ENCODE measurements at places on chromosomes 2 and 18.

- no peak for DNase-seq
Measured at GRCh38 chr2:195304310-195304709, 352.7 kb upstream of the SLC39A10 start.

DNA sequence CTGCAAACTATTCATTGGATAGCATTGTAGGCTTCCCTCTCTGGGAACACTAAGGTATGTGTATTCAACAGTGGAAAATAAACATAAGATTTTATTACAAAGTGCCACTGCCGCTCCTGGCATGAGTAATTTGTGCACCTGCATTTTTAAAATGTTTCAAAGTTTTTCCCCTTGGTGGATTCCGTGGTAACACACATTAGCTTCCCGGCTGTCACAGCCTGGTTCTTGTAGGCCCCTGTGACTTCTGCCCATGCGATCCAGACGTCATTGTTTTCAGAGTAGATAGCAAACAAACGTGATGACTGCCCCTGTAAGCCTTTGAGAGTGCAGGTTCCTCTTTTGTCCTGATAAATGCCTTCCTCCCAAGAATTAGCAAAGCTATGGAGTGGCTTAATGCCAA lies 421.0 kb downstream of the ZNF521 start:
- no peak for DNase-seq

- no peak for DNase-seq
Measured at GRCh38 chr2:86821842-86822241, 31.1 kb upstream of the CD8A start.

DNA sequence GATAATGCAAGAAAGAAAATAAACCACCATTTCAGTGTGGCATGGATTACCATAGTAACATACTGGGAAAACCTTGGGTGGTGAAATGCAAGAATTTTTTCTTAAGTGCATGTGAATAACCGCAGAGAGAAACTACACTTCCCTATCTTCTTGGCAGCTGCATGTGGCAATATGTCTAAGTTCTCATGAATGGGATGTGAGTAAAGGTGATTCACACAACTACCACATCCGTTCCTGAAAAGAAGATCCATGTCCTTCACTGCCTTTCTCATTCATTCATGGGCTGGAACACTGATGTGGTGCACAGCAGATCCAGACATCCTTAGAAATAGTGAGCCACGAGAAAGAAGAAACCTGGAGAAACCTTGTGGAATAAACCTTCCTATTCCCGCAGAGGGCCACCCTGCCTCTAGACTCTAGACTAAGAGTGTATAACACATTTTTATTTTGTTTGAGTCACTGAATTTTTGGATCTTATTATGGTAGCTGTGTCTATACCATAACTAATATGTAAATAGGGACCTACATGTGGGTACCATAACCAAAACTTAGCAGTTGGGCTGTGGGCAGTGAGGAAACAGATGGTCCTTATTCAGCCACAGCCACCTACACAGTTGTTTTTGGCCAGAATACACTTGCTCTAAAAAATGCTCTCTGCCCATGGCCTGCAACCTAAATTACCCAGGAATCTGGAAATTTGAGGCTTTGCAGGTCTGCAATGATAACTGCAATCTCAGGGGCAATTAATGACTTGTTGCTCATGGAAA lies 573.3 kb downstream of the LRP1B start:
- no peak for DNase-seq

GRCh38 chr2:9781252-9781651 lies 62.0 kb upstream of the TAF1B start:
- no peak for DNase-seq

DNA sequence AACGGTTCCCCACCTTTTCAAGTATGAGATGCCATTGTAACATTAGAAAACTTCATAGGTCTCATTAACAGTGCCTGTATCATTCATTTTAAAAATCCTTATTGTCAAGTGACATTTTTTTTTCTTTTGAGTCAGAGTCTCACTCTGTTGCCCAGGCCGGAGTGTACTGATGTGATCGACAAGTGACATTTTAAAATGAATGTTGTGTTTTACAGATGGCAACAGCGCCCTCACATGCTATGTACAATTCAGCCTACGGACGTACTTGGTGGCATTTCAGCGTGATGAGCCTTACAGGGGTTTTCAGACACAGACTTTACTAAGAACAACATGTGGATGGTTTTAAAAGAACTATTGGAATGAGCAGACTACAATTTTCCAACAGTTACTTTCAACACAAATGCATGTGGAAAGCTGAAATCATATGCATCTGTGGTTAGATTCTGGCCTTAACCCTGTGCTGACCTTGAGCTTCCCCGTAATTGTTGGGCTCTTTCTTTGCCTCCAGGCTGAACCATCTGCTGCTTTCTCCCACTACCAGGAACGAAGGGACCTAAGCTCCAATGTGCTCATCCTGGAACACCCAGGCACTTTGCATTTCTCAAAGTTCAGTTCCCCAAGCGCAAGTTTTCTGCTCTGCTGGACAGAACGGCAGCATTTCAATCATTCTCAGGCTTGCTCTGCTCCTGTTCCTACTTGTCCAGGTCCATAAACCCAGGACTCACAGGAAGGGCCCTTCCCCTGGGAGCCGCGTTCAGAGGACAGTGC lies 119.9 kb upstream of the NDUFV2 start:
- DNase-seq: peak; percentile 13

GRCh38 chr2:73232403-73233153 lies 461 bp downstream of the PRADC1 start:
- no peak for DNase-seq

DNA sequence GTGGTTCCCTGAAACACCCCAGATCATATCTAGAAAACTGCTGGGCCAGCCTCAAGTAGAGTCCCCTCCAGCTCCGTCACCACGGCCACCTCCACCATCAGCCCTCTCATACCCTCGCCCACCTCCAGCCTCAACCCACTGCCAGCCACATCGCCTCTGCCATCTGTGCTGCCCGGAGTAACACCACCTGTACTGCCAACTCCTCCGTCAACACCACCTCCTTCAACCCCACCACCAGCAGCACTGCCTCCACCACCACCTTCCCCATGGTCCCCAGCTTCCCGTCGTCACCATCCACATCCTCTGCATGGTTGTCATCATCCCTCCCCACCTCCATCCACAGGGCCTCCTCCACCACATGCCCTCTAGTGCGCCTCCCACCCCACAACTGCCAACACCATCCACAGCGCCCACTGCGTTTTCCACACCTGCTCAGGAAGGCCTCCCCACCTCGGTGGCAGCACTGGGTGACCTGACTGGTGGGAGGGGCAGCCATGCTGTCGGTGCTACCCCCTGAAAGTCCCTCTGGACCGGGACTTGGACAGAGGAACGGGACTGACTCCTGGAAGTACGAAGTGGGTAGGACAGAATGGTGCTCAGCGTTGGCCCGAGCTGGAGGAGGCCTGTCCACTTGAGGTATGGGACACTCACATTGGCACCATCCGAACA lies 1.6 kb downstream of the SNED1 start:
- no peak for DNase-seq

DNA sequence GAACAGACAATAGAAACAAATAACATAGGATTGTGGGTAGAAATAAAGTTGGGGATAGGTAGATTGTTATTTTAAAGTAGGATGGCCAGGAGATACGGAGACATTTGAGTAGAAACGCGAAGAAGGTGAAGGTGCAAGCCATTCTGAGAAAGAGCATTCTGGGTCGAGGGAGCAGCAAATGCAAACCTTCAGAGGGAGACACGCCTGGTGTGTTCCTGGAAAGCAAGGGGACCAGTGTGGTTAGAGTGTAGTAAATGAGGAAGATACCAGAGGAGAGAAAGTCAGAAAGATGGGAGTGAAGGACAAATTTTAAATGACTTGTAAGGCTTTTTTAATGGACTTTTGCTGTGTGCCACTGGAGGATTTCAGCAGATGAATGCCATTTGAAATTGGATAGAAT lies 1.7 kb downstream of the CYP20A1 start:
- DNase-seq: no peak

DNA sequence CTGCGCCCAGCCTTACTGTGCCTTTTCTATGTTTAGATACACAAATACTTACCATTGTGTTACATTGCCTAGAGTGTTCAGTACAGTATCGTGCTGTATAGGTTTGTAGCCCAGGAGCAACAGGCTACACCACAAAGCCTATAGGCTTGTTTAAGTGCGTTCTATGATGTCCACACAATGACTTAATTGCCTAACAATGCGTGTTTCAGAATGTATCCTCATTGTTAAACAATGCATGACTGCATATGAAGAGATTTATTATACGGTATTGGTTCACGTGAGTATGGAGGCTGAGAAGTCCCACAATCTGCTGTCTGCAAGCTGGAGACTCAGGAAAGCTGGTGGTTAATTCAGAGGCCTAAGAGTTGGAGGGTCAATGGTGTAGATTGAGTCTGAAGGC lies 46.1 kb upstream of the MGAT4A start:
- no peak for DNase-seq

DNA sequence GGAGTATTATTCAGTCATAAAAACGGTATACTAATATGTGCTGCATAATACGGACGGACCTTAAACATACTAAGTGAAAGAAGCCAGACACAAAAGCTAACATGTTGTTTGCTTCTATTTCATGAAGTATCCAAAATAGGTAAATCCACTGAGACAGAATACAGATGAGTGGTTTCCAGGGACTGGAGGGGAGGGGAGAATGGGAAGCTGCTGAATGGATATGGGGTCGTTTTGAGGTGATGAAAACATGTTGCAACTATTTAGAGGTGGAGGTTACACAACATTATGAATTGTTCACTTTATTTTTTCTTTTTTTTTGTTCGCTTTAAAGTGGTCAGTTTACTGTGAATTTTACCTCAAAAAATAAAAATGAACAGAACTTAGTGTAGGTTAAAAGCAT lies 52.9 kb downstream of the RAB10 start:
- no peak for DNase-seq

GRCh38 chr18:907885-908757 lies 3.5 kb downstream of the ADCYAP1 start:
- no peak for DNase-seq

DNA sequence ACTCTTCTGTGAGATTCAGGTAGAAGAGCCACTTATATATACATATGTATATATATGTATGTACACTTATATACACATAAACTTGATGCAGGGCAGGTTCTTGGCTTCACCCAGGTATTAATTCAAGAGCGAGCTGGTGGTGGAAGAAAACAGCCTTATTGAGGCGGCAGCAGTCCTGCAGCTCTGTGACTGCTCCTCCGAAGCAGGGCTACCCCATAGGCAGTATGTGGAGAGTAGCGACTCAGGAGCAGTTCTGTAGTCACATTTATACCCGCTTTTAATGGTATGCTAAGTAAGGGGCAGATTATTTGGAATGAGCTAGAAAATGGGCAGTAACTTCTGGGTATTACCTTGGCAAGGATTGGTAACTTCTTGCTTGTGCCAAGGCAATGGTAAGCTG lies 280.6 kb upstream of the TFPI start:
- DNase-seq: no peak
